ENCODE measurements at places on chromosomes 1 and 21.
A peak's percentile ranks its signal among the peaks of the same experiment; 100 is the strongest.

DNA sequence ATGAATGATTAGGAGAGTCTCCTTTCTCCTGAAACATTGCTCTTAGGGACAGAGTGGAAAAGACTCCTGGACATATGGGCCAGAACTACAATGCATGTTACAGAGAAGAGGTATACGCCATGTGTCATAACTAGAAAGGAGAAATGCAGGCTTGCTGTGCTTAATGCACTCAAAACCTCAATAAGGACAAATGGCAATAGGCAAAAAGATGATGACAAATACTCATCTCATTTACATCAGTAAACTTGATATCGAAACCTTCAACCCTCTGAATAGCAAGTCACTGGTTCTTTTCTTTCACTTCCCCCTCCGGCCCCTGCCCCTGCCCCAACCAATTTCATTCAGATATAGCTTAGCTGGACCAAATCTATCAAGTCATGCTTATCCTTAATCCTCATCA, 1.9 kb upstream of the GPR88 start:
- peak; percentile 4 for DNase-seq

DNA sequence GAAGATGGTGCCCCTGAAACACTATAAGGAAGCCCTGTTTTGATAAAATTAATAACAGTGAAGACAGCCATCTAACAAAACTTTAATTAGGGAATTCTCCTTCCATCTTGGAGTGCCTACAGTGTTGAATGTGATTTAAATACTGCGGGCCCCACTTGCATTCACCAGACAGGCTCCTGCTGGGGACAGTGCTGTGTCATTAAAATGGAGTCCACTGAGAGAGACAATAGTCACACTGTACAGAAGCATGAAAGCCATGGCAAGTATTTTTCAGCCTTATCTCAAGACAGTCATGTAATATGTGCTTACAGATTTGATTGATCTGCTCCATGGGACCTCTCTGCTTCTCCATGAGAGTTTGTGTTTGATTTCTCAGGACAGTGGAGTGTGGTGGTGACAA, 29.7 kb upstream of the ZBTB18 start:
- no peak for DNase-seq

GRCh38 chr1:30914931-30915330, 6.4 kb upstream of the SDC3 start:
- DNase-seq, result no peak

DNA sequence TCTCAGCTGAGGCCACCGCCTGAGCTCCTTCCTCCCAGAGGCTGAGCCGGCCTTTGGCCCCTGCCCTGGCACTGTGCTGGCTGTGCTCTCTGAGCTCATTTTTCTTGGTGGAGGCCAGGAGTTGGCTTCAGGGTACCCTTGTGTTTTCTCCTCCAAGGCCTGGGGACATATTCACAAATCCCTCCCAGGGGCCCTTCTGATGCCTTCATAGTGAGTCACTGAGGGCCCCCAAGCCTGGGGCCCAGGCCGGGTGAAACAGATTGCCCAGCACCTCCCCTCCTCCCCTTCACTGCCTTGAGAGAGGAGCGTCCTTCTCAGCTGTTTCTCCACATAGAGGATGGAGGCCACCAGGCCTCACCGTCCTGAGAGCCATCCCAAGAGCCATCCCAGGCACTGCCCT, 105.8 kb downstream of the SIK1 start:
- no peak for DNase-seq
